ENCODE measurements at places on chromosomes 13 and 19.

GRCh38 chr19:6676288-6676687 lies 6.3 kb upstream of the TNFSF14 start:
- DNase-seq, result no peak

- no peak for DNase-seq
Observed at GRCh38 chr19:49165111-49165750, 7.6 kb downstream of the TRPM4 start.

DNA sequence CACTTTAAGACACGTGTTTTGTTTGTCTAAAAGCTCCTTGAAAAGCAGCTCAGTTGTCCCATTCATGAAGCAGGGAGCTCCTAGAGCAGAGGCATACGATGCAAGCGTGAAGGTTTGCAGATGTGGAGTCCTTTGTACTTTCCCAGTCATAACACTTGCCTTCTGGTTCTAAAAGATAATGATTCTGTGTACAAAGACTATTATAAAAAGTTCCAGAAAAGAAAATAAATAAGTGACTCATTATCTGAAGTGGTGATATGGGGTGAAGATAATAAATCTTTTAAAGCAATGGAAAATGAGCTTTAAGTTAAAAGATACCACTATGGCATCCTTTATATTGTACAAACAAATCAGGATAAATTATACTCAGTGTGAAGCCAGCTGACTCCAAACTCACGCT lies 569.9 kb downstream of the MYO16 start:
- no peak for DNase-seq

DNA sequence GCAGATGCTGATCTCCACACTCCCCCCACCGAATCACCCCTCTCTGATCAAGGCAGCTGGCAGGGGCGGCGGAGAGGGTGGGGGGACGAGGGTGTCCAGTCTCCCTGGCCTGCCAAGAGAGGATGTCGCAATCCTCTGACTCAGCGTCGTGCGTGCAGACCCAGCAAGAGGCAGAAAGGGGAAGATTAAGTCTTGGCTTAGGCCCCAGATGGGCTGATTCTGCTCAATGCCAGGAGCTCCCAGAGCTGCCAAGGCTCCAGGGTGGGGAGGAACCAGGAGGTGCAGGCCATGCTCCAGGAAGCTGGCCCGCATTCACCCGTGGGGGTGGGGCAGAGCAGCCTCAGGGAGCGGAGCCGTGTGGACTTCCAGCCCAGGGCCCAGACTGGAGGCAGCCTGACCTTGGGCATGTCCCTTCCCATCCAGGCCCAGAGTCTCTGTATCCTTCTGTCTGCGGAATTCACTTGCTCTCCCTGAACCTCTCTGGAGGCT lies 6.6 kb upstream of the BCL3 start:
- peak; percentile 97 for DNase-seq

GRCh38 chr13:60957816-60958215 lies 457.8 kb downstream of the PCDH20 start:
- DNase-seq, result no peak

DNA sequence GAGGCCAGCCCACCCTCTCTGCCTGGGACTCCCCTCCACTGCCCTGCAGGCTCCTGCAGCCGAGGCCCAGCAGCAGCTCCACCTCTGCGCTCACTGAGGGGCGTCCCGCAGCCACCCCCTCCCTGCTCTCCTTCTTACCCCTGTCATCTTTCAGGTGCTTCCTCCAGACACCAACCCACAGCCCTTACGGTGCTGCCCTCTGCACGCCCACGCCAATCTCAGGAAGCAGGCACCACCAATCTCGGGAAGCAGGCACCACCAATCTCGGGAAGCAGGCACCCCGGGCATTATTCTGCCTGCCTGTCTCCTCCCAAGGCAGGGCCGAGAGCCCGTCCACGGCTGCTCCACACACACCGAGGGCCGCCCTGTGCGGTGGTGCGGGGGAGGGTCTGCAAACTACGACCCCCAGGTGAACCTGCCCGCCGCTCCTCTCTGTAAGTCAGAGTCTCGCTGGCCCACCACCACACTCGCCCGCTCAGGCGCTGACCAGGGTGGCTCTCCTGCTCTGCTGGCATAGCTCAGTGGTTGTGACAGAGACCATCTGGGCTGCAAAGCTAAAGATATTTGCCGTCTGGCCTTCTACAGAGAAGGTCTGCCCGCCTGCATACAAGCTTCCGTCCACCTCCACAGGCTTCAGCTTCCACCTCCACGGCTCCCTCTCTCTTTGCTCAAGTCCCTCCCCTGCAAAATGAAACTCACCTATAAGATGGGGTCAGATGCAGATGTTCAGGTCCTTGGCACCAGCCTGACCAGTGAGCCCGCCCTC lies 2.9 kb downstream of the LSM7 start:
- no peak for DNase-seq

GRCh38 chr13:67235265-67235664 lies 5.1 kb upstream of the PCDH9 start:
- DNase-seq, result no peak
